GM18507 (cell line): ENCODE measurements at places on chromosomes 13 and 19.

DNA sequence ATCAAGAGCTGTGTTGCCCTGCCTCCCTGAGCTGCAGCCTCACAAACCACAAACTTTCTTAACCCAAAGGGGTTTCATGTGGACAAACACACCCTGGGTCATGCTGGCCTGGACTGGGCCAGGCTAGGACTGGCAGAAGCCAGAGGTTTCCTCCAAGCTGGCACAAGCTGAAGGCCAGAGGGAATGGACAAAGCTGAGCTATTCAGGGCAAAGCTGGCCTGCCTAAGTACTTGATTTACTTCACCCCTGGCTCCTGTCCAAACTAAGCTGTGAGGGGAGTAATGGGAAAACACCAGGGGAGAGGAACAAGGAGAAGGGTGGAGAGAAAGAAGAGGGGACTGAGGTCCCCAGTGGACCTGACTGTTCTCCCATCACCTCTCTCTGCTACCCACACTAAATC lies 6.2 kb downstream of the CPAMD8 start:
- no peak for DNase-seq

DNA sequence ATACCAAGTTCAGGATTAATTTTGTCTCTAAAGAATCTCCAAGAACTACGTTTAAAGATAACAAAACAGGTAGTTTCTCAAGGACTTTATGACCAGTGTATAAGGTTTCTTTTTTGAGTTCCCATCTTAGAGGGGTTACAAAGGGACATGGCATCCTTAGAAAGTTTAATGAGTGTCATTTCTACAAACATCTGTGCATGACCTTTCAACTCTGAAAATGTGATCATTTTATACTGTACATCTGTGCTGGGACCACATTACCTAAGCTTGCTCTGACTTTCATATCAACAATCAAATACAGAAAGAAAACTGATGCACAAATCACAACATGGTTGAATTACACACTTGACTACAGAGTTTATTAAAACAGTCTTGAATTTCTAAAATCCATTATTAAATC lies 37.1 kb downstream of the KLF12 start:
- no peak for DNase-seq

- peak; percentile 77 for DNase-seq
Measured at GRCh38 chr13:52617070-52618060, 24.9 kb upstream of the HNRNPA1L2 start.

GRCh38 chr13:71144883-71145282 lies 722.1 kb downstream of the DACH1 start:
- DNase-seq: no peak

DNA sequence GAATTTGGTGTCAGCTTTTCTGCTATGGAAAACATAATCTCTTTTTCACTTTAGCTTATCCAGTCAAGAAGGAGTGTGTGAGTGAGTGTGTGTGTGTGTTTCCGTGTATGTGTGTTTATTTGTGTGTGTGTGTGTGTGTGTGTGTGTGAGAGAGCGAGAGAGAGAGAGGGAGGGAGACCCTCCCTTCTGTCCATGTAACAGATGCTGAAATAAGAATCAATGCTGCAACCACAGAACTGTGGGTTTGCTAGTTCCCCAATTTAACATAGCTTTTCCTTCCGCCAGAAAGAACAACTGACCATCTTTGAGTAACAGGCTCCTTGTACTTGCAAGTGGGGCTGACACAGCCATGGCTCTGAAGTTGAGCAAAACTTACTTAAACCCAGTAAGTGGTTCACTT lies 5.2 kb downstream of the LCP1 start:
- DNase-seq: no peak

DNA sequence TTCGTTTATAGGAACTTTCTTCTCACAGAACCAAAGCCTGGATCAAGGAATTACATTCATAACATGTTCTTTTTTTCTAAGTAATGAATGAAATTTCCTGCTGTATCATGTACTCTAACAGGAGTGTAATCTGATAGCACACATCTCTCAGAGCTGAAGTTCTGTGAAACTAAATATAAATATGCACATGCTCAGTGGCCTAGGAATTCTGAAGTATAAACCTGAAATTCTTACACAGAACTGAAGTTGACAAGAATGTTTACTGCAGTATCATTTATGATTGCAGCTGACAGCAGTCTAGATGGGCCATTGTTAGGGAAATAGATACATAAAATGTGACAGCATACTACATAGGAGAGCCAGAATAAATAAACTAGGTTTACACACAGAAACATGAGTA lies 54.5 kb downstream of the USP12 start:
- no peak for DNase-seq

DNA sequence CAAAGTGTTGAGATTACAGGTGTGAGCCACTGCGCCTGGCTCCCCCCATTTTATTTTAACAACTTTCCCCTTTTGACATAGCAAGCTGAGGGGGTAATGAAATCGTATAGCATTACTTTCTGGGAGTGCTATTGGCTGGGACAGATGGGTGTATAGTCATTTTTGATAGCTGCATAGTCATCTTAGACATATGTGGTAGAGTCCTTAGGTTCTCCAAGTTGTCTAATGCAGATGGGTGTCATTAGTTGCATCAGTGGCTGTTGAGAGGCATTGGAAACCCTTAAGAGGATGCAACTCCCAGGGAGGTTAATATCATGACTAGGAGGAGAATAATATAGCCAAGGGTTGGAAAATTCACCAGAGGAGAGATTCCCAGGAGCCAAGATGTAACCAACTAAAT lies 28.6 kb upstream of the PNMA8B start:
- DNase-seq: no peak

DNA sequence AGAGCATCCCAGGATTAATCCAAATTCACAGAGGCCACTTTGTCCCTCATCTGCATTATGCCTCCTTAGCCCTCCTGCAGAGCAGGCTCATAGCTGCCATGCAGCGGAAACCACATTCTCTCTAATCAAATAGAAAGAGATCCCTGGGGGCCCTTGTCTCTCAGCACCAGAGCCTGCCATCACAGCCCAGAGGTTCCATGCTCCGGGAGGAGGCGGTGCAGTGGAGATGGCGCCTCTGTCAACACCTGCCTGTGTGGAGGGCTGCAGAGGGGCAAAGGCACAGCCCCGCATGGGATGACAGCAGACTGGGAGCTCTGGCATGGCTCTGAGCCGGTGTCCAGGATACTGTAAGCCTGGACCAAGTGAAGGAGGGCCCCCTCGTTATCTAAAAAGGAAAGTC lies 111.3 kb downstream of the SLC7A1 start:
- no peak for DNase-seq

GRCh38 chr13:101265934-101266333 lies 150.4 kb downstream of the NALCN start:
- no peak for DNase-seq

DNA sequence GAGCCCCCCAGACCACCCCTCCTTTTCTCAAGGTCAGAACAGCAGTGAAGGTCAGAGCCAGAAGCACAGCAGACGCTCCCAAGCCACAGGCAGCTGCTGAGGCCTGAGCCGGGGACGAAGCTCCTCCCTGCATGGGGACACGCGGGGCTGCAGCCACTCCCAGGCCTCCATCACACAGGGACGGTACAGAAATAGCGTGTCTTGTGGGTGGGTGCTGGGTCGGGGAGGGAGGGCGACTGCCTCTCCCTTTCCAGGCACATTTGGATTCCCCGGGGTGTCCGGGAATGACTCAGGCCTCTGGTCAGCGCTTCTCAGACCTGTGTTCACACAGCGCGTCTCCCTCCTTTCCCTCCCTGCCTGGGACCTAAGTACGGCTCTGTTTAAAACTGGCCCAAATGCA lies 33.2 kb downstream of the RASA3 start:
- DNase-seq: peak; percentile 47

GRCh38 chr19:31943778-31944177 lies 401.6 kb upstream of the ZNF507 start:
- no peak for DNase-seq

DNA sequence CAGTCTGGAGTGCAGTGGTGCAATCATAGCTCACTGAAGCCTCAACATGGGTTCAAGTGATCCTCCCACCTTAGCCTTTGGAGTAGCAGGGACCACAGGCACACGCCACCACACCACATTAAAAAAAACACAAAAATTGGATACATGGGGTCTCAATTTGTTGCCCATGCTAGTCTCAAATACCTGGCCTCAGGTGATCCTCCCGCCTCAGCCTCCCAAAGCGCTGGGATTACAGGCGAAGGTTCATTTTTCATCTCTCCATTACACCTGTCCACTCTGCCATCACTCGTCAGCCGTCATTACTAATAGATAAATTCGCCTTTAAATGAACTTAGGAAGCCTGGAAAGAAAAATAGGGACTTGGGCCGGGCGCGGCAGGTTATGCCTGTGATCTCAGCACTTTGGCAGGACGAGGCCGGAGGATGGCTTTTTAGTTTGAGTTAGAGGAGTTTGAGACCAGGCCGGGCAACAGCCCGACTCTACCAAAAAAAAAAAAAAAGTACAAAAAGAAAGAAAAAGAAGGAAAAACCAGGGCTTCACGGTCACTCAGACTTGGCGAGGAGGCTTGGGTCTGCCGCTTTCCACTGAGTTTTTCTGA lies 685 bp upstream of the SUPT5H start:
- no peak for DNase-seq

GRCh38 chr19:3262362-3262761 lies 37.9 kb downstream of the CELF5 start:
- no peak for DNase-seq

- peak; percentile 45 for DNase-seq
Measured at GRCh38 chr19:19642506-19643157, 825 bp downstream of the GMIP start.

- no peak for DNase-seq
Measured at GRCh38 chr19:47742634-47743033, 2.7 kb upstream of the NOP53 start.

DNA sequence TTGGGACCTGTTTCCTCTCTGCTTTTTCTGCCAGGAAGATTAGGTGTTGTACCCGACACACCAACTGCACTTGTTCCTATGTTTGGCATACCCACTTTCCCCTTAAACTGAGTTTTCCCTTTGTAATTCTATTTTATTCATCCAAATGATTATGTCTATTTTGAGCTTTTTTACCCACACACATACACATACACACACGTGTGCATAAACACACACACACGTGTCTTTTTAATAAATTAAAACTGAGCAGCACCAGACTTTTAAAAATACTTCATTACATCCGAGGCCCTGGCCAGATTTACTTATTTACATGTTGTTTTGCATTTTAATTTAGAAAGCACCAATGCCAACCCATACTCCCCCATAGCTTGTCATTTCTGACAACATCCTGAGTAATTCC lies 350.0 kb downstream of the DNAJC15 start:
- no peak for DNase-seq

GRCh38 chr13:48142436-48142835 lies 47.5 kb upstream of the MED4 start:
- DNase-seq: no peak
